ENCODE measurements at places on chromosomes 4 and X.

- DNase-seq, result no peak
Observed at GRCh38 chr4:62670514-62670913, 1470.4 kb downstream of the ADGRL3 start.

GRCh38 chr4:106986486-106986885 lies 49.6 kb downstream of the DKK2 start:
- DNase-seq, result no peak

GRCh38 chr4:13530823-13531624 lies 13.3 kb downstream of the NKX3-2 start:
- DNase-seq, result no peak

- peak; percentile 23 for DNase-seq
Observed at GRCh38 chrX:119790977-119791436, 423 bp downstream of the RPL39 start.

Data from tibial artery (tissue), 4 donors.